ENCODE measurements at places on chromosomes 11 and 22. TPM values are rescaled to one million over a fixed set of nuclear protein-coding genes. Genes with fewer than 3 reads are reported as not detected.

NXPE1 gene
- total RNA-seq, result not detected

RPL3 gene
- 3,455 TPM for total RNA-seq

BUD13 gene
- total RNA-seq, result 26.1 TPM

DNA sequence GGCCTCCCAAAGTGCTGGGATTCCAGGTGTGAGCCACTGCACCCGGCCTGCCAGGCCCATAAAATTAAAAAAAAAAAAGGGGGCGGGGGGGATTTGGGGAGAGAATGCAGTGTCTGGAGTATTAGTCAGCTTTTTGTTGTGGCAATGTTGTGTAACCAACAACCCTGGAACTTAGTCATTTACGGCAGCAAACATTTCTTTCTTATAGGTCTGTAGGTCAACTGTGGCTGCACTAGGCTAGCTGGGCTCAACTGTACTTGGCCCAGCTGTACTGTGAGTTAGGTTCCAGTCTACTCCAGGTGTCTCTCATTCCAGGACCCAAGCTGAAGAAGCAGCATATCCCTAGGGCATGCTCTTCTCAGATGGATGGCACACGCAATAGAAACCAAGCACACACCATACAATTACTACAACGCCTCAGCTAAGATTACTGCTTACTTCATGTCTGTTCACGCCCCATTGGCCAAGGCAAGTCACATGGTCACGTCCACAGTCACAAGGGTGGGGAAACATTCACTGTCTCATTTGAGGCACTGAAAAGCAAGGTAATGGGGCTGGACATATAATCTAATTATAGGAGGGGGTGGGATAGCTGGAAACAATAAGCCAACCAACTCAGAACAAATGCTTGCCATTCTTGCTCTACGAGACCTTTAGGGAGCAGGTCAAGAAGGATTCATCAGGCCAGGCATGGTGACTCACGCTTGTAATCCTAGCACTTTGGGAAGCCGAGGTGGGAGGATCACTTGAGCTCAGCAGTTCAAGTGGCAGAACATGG is 10.4 kb upstream of the SPINDOC start:
- H3K4me1 ChIP-seq, result no peaks in the 10 kb centered on the region
- H3K4me3 ChIP-seq, result no peak overlapping the region
- no peaks in the 10 kb centered on the region for H3K27me3 ChIP-seq
- no peaks in the 10 kb centered on the region for H3K36me3 ChIP-seq
- no peak overlapping the region for H3K27ac ChIP-seq
- DNase-seq, result no peak

DNA sequence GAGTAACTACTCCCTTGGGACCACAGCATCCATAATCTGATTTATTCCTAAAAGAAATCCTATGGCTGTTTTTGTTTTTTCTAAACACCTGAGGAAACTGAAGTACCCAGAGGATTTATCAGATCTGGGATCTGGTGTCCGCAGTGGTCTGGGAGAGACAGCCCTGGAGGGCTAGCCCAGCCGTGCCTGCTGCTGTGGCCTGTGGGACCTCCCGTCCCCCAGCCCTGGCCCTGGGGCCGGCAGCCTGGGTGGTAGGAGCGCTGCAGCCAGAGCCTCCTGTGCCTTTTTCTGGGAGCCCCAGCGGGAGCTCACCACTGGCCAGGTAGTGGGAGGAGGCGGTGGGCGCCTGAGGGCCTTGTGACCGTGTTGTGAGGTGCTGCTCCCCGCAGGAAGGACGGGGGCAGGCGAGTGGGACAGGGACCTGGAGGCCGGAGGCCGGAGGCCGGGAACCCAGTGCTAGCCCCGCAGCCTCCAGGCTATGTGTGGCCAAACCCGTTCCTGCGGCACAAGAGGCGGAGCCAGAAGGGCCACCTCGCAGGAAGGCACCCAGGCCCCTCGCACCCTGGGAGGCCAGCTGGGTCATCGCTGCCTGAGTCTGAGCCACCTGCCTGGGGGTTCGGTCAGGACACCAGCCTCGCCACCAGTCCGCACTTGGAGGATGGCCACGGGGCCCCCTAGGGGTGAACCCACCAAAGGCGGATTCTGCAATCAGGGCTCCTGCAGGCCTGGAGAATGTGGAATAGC is 18.2 kb upstream of the C11orf96 start:
- DNase-seq, result no peak
- no peaks in the 10 kb centered on the region for H3K27me3 ChIP-seq
- H3K4me1 ChIP-seq, result peaks cover 17% of the 10 kb centered on the region
- H3K36me3 ChIP-seq, result peaks cover 6% of the 10 kb centered on the region
- no peak overlapping the region for H3K27ac ChIP-seq

DNA sequence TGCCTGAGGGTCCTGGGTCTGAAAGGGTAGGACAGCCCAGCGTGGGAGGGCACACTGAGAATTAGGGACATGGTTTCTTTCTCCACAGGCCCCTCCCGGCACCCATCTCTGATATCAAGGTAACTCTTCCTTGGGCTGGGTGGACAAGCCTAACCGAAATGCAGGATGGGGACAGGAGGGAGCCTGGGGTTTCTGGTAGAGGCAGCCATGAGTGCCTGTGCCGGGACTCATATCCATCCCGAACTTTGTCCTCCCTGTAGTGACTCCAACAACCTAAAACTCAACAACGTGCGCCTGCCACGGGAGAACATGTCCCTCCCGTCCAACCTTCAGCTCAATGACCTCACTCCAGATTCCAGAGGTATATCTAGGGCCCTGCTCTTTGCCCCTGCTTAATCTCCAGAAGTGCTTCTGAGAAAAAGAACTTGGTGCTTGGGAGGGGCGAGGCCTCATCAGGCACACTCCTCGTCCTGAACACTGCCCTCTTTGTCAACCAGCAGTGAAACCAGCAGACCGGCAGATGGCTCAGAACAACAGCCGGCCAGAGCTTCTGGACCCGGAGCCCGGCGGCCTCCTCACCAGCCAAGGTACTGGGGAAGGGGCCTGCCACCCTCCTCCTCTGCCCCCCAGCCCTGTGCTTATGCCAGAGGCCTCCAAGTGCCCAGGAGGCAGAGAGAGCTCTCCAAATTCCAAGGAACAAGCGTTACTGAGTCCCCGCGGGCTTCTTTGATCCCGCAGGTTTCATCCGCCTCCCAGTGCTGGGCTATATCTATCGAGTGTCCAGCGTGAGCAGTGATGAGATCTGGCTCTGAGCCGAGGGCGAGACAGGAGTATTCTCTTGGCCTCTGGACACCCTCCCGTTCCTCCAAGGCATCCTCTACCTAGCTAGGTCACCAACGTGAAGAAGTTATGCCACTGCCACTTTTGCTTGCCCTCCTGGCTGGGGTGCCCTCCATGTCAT is 3.1 kb downstream of the TMEM25 start:
- no peak for DNase-seq
- no peaks in the 10 kb centered on the region for H3K36me3 ChIP-seq
- peaks cover 24% of the 10 kb centered on the region for H3K4me1 ChIP-seq
- H3K27ac ChIP-seq, result no peak overlapping the region

DNA sequence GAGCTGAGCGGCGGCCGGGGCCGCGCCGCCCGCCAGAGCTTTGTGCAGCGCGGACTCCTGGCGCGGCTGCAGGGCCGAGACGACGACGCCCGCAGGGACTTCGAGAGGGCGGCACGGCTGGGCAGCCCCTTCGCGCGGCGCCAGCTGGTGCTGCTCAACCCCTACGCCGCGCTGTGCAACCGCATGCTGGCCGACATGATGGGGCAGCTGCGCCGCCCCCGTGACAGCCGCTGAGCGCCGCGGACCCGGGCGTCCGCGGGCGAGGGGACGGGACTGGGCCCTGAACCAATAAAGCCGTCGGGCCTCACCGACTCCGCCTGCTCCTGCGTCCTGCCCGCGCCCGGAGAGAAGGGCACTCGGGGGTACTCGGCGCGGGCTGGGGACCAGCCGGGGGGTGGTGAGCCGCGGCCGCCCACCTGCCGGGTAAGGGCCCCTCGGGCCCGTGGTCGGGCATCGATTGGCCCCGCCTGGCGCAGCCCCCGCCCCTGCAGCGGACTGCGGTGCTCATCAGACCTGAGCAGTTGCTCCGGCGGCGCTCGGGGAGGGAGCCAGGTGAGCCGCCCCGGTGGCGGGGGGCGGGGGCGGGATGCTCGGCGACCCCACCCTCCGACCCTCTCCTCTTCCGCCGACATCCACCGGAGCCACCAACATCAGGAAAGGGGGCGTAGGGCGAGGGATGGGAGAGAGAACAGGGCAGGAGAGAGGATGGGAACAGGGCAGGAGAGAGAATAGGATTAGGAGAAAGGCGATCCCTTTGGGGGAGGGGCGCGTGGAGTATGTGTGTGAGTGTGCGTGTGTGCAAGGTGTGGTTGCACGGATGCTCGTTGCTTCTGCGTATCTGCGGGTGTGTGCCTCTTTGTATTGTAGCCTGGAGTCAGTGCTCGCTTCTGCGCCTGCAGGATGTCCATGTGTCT is at the start of gene TMEM25:
Gene TMEM25 (plus strand): TSS at position 510 of the 914 bp plus-strand sequence. CDS start 610 bp downstream, outside the sequence.
- peak within 1 kb of the TSS; percentile 95 for H3K27ac ChIP-seq
- H3K36me3 ChIP-seq, result peaks cover 3% of the 10 kb centered on the region
- peak; percentile 86 for DNase-seq
- peak within 1 kb of the TSS; percentile 93 for H3K4me3 ChIP-seq

- H3K27me3 ChIP-seq, result no peaks in the 10 kb centered on the region
- H3K4me3 ChIP-seq, result no peak overlapping the region
- H3K27ac ChIP-seq, result no peak overlapping the region
- no peaks in the 10 kb centered on the region for H3K36me3 ChIP-seq
These were observed 1208.4 kb upstream of the TENM4 start for GRCh38 chr11:80649186-80649585.
